Dorsolateral prefrontal cortex (tissue), 122 donors: ENCODE measurements at places on chromosomes 2 and 18.

DNA sequence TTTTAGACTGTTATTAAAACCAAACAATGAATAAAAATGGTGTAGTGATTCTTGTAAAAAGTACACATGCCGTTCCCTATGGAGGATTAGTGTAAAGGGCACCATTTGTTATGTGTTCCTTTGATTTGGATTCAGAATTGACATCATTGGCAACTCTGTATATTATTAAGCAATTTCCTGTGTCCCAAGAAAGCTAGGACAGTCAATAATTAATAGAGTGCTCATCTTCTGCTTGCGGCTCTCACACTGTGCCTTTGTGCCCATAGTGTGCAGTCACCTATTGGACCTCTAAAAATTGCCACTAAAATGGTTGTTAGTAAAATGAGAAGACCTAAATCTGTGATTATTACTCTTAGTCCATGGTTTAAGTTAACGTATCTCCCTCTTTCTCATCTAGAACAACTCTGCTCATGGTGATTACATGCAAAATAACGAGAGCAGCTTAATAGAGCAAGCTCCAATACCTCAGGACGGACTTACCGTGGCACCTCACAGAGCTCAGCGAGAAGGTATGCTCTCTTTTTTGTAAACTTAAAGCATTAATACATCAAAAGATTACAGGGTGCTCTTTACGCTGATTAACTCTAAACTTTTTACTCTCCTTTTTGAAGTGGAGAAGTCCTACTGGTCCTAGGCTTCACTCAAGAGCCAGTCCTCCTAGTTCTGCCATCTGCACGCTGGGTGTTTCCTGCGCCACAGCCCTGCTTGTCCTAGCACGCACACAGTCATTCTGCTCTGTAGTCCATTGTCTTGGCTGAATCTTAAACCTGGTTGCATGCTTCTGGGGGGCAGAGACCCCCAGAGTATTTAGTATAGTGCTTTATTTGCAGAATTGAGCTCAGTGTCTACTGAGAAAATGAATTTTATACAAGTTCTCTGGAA, 16.7 kb downstream of the ZCCHC2 start:
- DNase-seq = no peak

DNA sequence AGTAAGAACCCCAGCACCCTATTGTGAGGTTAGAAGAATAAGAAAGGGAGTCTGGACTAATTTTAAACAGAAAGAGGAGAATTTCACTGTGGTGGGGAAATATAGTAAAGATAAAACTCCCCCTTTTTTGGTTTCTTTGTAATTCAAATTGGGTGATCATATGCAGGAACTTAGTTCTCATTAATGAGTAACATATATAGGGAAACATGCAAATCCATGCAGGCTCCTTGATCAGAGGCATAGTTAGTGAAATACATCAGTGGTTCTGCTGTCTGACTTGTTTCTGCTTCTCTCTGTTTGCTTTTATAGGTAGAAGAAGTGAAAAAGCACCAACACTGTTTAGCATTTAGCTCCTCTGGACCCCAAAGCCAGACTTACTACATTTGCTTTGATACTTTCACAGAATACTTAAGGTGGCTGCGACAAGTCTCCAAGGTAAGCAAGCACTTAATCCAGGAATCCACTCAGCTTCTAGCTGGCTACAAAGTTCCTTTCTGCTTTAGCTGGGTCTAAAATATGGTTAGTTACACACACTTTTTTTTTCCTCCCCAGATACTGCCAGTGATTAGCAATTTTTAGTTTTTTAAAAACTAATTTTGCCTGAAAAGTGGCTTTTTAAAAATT, 123.2 kb downstream of the PHLPP1 start:
- no peak for DNase-seq

- DNase-seq = no peak
Measured at GRCh38 chr2:46784278-46784677, 131.3 kb downstream of the MCFD2 start.

DNA sequence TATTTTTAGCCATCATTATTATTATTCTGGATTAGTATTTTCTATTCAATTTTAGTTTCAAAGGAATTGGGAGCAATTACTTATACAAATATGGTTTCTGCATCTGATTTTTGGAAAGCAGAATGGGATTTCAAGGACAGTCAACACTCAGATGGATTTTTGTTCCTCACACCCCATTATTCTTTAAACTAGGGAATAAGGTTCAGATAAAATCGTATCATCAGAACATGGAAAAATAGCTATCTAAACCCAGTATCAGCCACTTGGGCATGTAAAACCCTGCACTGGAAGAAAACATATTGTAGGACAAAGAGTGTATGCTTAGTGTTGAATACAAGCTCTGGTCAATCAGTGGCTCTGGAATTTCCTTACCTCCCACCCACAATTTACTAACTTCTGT, 452.5 kb downstream of the ZNF516 start:
- no peak for DNase-seq

DNA sequence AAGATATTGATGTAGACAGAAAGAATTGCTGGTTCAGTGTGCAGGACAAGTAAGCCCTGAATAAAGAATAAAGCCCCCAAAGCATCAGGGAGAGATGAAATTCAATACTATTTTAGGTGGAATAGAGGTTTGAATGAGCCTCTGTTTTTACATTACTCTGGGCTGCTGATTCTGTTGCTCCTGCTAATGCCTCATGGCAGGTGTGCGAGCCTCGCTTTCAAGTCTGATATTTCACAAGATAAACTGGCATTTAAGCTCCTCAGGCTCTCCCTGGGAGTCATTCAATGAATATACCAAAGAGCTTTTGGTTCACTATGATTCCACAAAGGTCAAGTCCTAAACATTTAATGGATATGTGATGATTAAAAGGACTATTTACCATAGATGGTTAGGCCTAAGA, 601.0 kb upstream of the SLC39A10 start:
- DNase-seq = no peak

DNA sequence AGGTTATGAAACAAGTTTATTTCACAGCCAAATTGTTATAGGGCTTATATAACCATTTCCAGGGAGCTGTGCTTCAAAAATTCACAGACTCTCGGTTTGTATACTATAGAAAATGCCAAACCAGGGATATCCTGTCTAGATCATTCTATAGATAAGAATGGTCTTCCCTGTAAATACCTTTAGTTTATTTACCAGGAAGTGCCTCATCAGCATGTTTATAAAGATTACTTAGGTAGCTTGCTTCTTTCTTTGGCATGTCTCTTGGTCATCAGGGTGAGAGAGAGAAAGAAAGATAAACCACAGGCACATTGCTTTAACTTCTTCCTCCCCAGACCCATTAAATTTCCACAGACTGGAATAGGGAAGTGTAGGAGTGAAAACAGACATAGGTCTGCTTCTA, 439.4 kb downstream of the SPAG16 start:
- no peak for DNase-seq

DNA sequence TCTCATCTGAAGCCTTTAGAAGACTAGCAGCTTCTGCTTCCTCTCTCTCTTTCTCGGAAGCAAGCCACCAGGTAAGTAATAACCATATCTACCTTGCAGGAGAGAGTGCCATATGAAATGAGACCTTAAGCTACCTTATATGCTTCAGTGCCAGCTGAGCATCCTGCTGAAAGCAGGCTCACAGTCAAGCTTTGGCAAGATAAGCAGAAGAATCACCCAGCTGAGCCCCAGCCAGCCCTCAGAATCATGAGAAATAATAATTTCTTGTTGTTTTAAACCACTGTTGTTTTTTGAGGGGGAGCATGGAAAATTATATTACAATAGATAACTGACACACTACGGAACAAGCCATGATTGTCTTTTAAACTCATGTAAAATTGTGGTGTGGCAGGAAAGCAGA, 514.4 kb downstream of the MBD2 start:
- no peak for DNase-seq

GRCh38 chr2:186405842-186406241, 80.2 kb upstream of the ZC3H15 start:
- DNase-seq = no peak

DNA sequence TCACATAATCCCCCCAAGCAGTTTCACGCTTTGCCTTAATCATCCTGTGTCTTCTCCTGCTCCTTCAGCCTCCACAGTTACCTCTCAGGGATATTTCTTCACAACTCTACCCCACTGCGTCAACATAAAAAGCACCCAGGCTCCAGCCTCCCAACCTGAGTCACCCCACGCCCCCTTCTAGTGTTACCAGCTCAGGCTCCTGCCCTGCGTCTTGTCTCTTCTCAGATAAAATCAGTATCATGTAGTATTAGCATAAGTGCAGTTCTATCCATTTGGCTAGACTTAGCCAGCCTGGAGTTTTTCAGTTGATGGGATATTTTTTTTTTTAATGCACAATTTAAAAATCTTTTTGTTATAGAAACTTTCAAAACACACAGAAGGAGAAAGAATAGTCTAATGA, 9.6 kb upstream of the PELI1 start:
- DNase-seq = no peak

DNA sequence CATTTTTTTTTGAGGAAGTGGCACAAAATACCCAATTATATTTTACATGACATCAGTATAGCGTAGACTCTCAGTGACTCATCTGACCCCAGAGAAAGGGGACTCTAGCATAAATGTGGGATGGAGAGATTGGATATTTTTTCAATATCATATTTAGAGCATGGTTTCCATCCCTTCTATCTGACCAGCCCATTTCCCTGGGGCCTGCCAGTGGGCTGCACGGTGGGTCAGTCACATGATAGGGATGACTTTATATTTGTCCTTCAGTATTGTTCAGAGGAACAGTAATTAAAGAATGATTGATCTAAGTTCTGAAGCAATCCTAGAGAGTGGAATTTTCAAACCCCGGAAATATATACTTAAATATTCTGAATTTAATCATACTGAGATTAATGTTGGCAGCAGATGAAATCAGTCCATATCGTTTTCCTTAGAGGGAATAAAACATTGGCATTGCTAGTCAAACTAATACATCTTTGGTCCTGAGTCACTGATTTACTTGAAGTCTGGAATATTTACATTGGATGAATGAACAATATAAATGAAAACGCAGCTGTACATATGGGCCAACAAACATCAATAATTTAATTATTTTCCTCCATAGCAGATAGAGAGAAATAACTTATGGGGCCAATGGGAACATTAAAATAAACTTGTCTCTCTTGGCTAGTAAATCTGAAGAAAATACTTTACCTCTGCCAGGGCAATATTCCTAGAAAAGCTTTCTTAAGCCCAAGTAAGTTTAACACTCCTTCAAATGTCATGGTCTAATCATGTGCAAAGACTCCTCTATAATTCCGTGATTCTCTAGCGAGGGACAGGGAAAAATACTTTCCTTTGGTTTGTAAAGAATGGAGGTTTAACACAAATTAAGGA, 563.6 kb upstream of the PKDCC start:
- DNase-seq = no peak

DNA sequence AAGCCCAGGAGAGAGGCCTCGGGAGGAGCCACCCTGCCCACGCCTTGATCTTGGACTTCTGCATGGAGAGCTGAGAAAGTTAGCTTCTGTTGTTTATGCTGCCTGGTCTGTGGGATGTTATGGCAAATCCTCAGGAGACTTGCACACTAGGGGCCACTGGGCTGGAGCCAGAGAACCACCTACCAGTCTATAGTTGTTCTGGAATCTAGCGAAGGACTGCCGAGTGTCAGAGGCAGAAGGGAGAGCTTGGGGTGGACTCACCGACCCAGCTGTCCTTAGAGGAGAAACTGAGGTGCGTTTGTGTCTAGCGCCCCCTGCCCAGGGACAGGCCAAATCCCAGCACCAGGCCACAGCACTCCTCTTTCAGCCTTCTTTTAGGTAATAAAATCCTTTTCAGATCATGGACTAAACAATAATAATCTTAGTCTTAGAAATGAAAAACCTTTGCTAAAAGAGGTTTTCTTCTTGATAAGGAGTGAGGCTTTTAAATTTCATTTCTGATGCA, 398.7 kb upstream of the SALL3 start:
- no peak for DNase-seq

DNA sequence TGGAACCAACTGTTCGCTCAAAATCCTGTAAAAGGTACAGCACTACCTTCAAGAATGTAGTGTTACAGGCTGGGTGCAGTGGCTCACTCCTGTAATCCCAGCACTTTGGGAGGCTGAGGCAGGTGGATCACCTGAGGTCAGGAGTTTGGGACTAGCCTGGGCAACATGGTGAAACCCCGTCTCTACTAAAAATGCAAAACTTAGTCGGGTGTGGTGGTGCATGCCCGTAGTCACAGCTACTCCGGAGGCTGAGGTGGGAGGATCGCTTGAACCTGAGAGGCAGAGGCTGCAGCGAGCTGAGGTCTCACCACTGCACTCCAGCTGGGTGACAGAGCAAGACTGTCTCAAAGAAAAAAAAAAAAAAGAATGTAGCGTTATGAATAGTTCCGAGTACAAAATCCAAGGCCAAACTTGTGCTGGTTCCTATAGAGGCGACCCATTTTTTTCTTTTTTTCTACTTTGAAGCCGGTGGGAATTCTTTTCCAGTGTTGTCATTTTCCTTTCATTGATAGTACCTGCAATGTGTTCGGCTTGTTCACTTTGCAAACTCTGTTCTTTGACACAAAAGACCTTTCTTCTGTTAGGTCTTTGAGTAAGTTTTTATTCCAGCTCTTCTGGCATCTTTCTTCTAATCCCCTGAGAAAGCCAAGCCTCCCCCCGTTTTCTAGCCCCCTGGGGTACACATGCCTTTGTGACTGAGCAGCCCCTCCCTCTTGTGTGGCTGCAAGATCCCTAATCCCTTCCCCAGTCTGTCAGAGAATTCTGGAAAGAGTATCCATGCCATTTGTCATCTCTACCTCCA, 25.1 kb downstream of the INPP5D start:
- DNase-seq = no peak

- no peak for DNase-seq
Measured at GRCh38 chr18:4405965-4406364, 49.1 kb downstream of the DLGAP1 start.

- no peak for DNase-seq
Measured at GRCh38 chr2:213164263-213164662, 12.9 kb upstream of the IKZF2 start.

DNA sequence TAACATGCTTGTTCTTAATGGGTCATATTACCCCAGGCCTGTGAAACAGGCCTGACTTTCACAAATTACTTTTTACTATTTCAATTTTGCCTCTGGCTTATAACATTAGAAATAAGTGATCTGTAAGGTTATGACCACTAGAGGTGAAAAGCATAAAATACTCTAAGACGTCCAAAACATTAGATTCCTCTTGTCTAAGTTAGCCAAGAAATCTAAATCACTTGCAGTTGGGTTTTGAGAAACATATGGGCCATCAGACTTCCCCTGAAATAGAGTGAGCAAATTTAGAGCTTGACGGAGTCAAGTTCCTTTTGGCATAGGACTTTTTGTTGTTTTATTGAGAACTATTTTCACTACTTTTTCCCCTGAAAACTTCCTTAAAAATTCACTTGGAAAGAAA, 32.7 kb upstream of the RIT2 start:
- DNase-seq = no peak

GRCh38 chr2:106306387-106306786, 112.3 kb upstream of the UXS1 start:
- DNase-seq = no peak

- DNase-seq = no peak
Measured at GRCh38 chr2:147657086-147658000, 187.5 kb upstream of the ACVR2A start.

- no peak for DNase-seq
Measured at GRCh38 chr2:101751276-101751815, 53.8 kb downstream of the MAP4K4 start.

DNA sequence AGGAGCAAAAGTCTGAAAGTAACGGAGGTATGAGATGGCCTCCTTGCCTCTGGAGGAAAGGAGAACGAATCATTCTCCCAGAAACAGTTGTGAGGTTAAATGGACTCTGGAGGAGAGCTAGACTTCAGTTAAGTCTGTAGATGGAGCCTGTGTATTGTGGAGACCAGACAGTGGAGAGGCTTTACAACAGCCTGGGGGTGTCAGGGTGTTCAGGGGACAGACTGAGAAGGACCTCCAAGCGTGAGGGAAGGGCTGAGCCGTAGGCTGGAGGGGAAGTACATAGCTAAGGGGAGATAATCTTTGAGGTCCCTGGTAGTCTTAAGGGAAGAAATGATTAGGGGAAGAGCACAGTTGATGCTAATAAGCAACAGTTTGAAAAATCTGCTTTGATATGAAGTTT, 76.6 kb downstream of the GALNT1 start:
- no peak for DNase-seq
